ENCODE measurements at places on chromosomes 12 and 14.

GRCh38 chr14:37034410-37035285 is 137.8 kb downstream of the SLC25A21 start:
- no peak for DNase-seq

DNA sequence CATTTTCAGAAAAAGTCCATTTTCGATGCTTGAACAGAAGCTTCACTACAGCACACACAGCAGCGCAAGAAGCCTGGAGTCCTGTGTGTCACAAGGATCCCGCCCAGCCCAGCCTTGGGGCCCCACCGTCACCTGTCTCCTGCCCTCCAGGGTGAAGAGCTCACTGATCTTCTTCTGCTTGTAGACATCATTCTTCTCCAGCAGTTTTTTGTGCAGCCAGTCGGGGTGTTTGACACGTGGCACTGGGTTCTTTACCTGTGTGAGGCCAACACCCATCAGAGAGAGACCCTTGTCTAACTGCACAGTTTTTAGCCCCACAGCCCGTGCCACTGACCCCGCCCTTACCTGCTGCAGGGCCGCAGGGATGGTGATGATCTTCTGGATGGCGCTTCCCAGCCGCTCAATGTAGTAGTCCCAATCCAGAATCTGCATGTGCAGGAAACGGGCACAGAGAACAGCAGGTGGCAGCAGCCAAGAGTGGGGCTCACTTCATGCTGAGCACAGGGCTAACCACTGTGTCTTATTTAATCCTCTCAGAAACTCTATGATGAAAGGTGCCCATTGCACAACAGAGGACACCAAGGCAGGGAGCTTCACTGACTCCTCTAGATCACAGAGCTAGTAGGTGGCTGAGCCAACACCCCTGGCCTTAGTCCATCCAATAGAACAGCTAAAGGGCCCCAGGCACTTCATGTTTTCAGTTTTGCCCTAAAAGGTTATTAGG is 30.0 kb downstream of the POLE start:
- DNase-seq: no peak

DNA sequence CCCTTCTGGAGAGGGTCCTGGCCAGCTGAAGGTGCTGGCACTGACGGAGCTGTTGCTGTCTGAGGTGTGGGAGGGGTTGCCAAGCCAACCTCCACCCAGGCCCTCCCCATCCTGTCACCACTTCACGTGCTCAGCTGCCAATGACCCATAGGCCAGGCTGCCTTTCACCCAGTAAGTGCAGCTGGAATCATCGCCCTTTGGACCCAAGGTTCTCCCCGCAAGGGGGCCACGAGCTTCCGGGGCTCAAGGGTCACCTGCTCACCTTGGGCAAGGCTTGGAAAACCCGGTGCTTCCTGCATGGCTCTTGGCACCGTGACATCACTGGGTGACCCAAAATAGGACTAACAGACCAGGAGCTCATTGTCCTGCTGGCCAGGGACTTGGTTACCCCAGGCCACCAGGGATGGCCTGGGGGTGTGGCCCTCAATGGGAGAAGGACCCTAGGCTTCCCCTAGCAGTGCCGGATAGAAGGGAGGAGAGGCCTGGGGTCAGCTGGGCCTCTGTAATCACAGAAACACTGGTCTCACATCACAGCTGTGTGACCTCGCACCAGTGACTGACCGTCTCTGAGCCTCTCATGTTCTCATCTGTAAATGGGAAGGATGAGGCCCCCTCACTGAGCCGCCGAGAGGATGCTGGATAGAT is 51.3 kb downstream of the CCDC85C start:
- DNase-seq: no peak

- no peak for DNase-seq
Observed at GRCh38 chr12:28051516-28052354, 79.2 kb upstream of the PTHLH start.

- no peak for DNase-seq
Observed at GRCh38 chr12:98244136-98244535, 271.3 kb upstream of the TMPO start.

DNA sequence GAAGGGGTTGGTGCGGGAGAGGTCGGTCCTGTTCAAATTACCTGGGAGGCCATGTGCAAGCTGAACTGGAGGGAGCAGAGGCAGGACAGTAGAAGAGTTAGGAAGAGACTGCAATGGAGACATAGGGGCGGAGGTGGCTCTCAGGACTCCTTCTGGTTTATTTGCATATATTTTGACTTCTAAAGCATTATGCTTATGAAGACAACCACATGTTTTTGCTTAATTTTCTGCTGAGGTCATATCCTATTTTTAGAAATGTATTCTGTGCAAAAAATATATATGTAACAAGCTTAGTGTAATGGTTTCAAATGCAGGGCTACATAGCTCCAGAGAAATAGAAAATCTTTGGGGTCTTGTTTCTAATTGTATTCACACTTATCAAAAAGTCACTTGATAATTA is 137.0 kb upstream of the MDM1 start:
- no peak for DNase-seq

DNA sequence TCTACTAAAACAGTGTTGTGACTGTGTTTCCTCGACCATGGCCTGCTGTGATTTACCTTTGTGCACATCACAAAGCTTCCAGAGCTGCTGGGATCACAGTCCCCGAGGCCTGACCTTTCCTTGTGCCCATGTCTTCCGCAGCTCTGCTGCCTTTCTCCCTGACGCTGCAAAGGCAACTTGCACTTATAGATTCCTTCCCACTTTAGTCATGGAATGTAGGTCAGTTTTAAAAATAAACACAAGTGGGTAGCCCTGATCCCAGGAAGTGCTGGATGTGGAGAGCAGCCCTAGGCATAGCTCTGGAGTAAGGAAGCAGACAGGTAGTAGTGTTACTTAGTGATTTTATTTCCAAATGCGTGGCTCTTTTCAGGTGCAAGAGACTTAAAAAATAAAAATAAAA is 825.7 kb downstream of the AACS start:
- DNase-seq: no peak

- no peak for DNase-seq
Observed at GRCh38 chr12:110948041-110948440, 27.7 kb upstream of the MYL2 start.
